ENCODE measurements at places on chromosomes 1 and 21. TPM values are rescaled to one million over a fixed set of nuclear protein-coding genes. Genes with fewer than 3 reads are reported as not detected.

GRCh38 chr1:30318864-30319718 is 404.3 kb downstream of the MATN1 start:
- DNase-seq, result no peak

Gene B3GALT2
- total RNA-seq, result 1.3 TPM

- DNase-seq, result peak; percentile 90
Observed at GRCh38 chr1:218930472-218931241, 243.0 kb upstream of the LYPLAL1 start.

DNA sequence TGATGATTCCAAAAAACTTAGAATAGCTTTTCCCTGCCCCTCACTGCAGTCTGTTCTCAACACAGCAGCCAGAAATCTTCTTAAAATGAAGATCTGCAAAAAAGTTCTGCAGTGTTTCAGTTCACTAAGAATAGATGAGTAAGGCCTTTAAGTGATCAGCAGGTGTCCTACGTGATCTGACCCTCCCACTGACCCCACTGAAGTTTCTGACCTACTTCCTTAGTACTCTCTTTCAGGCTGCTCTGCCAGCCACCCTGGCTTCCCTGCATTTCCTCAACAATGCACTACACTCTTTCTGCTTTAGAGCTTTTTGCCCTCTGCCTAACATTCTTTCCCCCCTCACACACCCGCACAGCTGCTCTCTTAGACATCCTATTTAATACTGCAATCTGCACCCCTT is 182.5 kb downstream of the AKT3 start:
- DNase-seq, result no peak

DNA sequence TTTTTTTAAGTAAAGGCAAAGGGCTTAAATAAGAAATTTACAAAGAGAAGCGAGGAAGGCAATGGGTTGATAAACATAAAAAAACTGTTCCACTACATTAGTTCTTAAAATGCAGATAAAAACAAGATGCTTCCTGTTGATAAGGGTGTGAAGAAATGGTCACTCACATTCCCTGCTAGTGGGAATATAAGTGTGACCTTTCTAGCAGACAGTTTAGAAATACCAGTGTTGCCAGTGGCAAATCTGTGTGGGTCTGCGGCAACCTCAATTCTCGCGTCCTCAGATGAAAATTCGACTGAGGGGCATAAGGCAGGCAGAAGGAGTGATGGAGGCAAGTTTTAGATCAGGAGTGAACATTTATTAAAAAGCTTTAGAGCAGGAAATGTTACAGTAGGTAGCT is 151.1 kb downstream of the NTNG1 start:
- DNase-seq, result no peak

- DNase-seq, result peak; percentile 27
Observed at GRCh38 chr1:113303267-113303666, 87.0 kb upstream of the MAGI3 start.

- no peak for DNase-seq
Observed at GRCh38 chr1:63896755-63897154, 122.9 kb downstream of the ROR1 start.
